Vagina (tissue), 2 donors: ENCODE measurements at places on chromosomes 13 and 19.

DNA sequence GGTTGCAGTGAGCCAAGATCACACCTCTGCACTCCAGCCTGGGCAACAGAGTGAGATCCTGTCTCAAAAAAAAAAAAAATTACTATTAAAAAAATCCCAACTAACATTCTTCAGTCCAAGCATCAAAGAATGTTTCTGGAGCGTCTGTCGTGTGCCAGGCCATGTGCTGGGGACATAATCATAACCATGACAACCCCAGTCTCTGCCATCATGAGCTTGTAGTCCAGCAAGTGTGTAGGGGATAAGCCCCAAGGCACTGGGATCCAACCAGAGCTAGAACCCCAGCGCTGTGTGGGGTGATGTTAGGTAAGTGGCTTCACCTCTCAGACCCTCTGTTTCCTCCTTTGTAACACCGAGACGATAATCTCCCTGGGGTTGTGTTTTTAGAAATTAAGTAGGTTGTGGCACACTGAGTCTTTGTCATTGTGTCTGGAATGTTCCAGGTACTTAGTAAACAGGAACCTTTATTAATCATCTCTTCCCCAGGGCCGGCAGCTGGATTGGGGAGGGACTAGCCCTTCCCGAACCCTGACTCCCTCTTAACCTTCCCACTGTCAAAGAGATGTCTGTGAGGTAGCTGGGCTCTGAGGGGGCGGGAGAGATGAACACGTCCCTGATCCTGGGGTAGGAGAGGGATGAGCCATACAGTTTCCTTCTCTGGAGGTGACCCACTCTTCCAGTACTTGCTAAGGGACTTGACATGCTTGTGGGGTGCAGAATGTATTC lies 5.2 kb downstream of the ITPKC start:
- no peak for DNase-seq

DNA sequence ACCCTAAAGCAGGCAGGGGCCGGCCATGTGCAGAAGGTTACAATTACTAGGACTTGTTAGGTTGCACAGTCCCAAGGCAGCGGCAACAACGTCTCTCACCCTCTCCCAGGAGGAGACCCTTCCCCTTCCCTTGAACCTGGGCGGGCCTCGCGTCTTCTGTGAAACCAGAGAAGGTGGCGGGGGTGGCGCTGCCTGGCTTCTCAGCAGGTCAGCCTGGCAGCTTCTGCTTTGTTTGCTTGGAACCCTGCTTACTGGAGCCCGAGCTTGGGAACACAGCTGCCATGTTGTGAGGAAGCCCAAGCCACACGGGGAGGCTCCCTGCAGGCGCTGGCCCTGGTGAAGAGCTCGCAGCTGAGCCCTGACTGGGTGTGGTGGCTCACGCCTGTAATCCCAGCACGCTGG lies 15.5 kb downstream of the MKNK2 start:
- DNase-seq: no peak

DNA sequence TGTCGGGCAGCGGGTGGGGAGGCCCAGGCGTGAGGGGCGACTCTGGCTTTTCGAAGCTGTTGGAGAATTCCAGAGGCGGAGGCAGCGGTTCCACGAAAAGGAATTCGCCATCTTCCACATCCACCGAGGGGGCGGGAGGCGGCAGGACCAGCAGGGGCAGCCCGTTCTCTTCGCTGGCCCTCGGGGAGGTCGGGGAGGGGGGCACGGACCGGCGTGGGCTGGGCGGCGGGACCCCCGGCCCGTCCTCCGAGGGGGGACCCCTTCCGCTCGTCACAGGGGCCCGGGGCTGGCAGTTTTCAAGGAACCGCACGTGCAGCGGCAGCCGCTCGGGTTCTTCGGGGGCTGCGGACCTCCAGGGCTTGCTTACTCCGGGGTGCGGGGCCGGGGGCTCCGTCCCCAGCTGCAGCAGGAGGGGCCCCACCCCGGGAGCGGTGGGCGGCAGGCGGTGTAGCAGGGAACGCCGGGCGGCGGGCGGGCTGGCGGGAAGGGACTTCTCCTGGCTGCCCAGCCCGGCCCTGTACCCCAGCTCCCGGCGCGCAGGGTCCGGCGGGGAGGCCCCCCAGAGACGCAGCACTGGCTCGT lies 18.0 kb downstream of the C19orf81 start:
- no peak for DNase-seq

- DNase-seq: no peak
Observed at GRCh38 chr19:3950871-3951861, 18.3 kb downstream of the NMRK2 start.

DNA sequence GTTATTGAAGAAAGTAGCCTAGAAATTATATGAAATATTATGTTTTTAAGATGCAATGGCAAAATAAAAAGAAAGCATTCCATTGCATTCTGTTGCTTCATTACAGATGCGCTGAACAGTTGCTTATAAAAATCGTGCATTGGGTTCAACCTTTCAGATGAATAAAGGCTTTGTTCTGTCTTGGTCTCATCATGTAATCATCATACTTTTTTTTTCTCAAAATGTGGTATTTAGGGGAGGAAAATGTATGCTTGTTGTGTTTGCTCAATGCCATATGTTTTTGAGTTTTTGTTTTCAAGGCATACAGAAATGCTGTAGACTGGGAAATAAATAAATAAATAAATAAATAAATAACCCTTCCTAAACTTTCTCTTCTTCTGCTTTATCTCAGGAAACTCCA lies 1.1 kb upstream of the MBNL2 start:
- no peak for DNase-seq

- no peak for DNase-seq
Observed at GRCh38 chr13:26680123-26680450, 80.5 kb downstream of the GPR12 start.

DNA sequence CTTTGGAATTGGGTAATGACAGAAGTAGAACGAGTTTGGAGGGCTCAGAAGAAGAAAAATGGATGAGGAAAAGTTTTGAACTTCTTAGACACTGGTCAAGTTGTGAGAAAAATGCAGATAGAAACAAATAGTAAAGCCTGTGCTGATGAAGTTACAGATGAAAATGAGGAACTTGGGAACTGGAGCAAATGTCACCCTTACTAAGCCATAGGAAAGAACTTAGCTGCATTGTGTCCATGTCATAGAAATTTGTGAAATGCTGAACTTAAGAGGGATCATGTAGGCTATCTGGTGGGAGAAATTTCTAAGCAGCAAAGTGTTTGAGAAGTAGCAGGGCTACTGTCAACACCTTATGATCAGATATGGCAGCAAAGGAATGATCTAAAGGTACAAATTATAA lies 289.2 kb upstream of the PCDH9 start:
- DNase-seq: no peak

DNA sequence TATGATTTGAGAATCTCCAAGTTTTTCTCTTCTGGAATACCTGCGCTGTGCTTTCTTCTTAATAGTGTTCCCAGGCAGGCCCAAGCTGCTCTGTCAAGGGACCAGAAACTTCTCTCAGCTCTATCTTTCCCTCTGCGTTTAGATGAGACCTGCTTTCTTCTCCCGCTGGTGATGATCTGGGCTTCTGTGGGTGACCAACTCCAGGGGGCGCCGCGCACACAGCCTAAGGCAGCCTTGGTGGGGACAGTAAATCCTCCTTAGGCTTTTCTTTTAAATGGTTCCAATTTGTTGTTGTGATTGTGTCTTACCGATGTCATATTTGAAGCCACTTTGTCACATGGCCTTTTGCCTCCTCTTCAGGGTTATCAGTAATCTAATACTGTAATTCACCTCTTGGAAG lies 439.4 kb upstream of the KLF12 start:
- DNase-seq: no peak

DNA sequence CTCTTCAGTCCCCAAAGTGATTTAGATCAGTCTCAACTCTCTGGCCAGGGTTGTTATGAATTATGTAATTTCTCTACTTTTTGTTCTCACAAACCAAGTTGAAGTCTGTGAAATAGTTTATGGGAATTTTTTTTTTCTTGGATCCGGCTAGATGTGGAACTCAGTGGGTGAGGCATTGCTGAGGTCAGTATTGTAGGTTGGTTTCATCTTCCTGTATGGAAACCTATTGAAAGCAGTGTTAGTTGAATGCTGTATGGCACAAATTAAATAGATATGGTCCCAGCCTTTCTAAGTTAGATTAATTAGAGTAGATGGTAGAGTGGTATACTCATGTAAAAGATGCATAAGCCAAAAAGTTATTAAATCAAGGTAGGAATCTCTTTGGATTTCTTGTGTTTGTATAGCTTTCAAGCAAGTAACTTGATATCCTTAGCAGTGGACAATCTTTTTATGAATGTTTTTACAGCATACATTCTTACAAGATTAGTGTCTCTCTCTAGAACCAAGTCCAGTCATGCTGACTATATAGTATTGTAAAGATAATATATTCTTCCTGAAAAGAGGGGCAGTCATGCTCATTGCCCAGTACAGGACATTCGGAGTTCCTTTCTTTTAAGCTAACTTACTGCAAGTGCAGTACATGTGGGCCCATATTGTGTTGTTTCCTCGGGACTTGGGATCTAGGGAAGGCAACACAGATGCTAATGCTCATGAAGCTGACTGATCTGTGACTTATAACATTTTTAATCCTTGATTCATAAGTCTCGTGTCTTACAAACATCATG lies 2541.1 kb downstream of the PCDH9 start:
- no peak for DNase-seq

GRCh38 chr13:32791545-32792172 lies 205.4 kb downstream of the PDS5B start:
- no peak for DNase-seq

GRCh38 chr19:35909684-35910035 lies 1.6 kb upstream of the TYROBP start:
- DNase-seq: no peak

GRCh38 chr19:5358173-5358800 lies 17.7 kb upstream of the PTPRS start:
- no peak for DNase-seq

DNA sequence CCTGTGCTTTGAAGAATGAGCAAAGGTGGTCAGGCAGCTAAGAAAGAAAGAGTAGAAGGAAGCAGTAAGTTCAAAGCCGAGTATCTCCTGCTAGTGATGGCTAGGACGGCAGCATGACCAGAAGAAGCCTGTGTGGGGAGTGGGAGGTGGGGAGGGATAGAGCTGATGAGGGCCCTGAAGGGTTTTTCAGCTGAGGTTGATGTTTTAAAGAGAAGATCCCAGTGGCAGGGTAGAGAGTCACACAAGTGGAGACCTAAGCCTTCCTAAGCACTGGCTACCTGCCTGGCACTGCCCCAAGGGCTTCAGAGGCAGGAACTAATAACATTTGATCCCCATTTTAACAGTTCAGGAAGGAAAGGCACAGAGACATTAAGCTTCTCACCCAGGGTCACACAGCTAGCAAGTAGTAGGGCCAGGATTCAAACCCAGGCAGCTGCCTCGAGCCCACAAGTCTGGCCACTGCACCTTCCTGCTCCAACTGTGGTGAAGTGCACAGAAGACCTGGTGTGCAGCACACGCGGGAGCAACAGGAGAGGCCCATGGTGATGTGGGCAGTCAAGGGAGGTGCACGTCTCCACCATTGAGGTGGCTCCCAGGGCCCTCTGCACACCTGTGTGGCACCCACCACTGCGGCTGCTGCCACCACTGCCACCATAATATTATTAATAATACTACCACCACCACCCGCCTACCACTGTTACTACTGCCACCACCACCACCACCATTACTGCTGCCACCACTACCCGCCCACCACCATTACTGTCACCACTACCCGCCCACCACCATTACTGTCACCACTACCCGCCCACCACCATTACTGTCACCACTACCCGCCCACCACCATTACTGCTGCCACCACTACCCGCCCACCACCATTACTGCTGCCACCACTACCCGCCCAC lies 22.1 kb downstream of the CUL4A start:
- DNase-seq: no peak

GRCh38 chr19:48182434-48182833 lies 12.0 kb downstream of the ZSWIM9 start:
- DNase-seq: no peak

DNA sequence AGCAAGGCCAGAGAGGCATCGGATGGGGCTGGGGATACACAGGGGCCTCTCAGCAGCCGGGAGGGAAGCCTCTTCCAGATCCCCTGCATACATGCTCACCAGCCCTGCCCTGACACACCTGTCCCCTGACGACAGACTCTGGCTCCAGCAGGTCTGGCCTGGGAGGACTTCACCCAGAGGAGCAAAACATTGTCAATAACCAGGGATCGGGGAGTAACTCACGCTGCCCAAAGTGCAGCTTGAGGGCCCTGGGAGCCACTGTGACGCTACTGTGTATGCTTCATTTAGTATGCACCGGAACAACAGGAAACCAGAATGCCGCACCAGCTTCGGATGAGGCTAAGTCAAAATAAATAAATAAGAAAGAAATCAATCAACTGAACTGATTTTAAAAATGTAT lies 12.4 kb upstream of the CD22 start:
- DNase-seq: no peak

DNA sequence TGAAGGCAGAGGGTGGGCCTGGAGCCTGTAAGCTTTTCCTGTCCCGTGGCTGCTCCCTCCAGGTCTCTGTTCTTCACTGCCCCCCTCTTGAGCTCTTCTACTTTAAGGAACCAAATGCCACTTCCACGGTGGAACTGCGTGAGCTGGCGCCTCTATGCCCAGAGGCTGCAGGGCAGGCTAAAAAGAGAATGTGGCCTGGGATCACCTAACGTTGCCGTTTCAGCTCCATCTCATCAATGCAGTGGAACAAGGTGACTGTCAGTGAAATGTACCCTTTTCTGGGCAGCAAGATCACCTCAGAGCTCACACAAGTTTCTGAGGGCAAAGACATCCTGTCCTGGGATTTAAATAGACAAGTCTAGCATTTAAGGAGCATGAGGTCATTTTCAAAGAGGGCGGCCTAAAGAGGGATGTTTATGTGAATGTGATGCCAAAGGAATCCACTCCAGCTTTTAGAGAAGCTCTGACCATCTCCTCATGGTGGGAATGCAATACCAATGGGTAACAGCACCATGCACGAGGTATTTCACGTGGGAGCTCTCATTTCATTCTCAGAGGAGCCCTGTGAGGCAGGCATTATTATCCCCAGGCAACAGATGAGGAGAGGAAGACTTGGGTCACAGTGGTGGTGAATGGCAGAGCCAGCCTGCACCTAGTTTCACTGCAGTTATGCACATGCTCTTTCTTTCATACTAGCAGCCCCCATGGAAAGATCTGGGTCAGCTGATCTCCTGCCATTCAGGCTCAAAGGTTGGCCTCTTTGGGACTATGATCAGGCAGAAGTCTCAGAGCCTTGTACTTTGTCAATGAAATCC lies 39.3 kb downstream of the RGCC start:
- no peak for DNase-seq

DNA sequence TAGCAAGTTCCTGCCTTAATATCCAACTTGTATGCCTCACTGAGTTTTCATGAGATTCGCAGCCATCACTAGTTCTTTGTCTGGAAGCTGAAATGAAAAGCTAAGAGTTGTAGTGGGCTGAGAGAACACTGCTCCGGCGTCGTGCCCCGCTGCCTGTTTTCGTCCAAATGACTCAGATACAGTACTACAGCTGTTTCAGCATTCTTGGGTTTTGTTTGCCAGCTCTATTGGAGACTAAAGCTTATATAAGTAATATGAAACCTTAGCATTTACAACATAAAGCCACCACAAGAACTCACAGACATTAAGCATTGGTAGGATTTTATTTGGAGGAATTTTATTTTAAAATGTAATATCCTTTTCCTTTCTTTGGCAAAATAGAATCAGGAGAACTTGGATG lies 299.7 kb downstream of the DLEU7 start:
- DNase-seq: no peak

- DNase-seq: no peak
Observed at GRCh38 chr13:32746474-32746873, 160.2 kb downstream of the PDS5B start.
